Activated CD8-positive, alpha-beta memory T cell treated with anti-CD3 and anti-CD28 coated beads for 4 hours (primary cell): ENCODE measurements at places on chromosomes 1 and 21.

DNA sequence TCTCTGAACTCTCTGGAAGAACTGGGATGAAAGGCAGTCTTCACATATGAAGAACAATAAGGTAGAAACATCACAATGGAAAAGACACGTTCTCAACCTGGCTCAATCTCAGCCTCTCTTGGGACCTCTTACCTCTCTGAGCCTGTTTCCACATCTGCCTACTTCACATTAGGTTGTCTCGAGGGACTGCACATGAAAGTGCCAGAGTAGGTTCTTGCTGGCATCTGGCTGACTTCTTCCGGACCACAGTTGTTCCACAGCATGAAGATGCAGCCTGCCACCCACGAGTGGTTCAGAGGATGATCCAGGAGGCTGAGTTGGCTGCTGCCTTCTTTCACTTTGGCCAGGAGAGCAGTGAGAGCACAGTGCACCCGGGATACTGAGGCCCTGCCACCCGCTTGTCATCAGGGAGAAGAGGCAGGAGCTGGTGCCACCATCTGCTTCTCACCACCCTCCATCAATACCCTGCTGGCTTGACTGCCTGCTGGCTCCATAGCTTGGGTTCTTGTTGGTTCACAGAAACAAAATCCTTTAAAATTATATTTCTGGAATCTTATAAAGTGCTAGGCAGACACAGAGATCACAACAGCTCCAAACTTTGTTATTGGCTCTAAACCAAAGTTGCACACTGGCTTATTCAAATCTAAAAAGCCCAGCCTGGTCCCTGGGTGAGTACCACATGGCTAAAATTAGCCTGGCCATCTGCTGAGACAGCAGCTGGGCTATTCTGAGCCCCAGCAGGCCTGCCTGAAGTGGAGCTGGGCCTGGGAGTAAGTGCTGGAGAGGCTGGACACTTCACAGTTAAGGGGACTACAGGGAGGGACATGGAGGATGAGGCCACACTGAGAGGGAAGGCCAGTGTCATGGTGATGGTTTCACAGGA, 46.9 kb upstream of the LIN9 start:
- no peak for DNase-seq

- DNase-seq = no peak
Observed at GRCh38 chr1:185440877-185441276, 123.8 kb upstream of the IVNS1ABP start.

GRCh38 chr1:226397011-226397926, 10.6 kb downstream of the PARP1 start:
- DNase-seq = no peak

DNA sequence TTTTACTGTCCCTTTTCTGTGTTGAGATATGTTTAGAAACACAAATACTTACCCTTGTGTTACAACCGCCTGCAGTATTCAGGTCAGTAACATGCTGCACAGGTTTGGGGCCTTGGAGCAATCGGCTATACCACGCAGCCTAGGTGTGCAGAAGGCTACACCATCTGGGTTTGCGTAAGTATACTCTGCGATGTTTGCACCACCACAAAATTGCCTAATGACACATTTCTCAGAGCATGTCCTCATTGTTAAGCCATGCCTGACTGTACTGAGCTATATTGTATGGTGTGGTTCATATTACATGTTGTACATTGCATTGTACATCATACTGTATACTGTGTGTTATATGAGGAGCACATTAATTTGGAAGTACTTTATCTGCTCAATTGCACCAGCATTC, 247.4 kb downstream of the RHOU start:
- DNase-seq = no peak
